Hematopoietic multipotent progenitor cell treated with erythropoietin and hydrocortisone succinate and interleukin-3 and kit ligand, for 17 days (in vitro differentiated cells): ENCODE measurements at places on chromosomes 5 and 9.

DNA sequence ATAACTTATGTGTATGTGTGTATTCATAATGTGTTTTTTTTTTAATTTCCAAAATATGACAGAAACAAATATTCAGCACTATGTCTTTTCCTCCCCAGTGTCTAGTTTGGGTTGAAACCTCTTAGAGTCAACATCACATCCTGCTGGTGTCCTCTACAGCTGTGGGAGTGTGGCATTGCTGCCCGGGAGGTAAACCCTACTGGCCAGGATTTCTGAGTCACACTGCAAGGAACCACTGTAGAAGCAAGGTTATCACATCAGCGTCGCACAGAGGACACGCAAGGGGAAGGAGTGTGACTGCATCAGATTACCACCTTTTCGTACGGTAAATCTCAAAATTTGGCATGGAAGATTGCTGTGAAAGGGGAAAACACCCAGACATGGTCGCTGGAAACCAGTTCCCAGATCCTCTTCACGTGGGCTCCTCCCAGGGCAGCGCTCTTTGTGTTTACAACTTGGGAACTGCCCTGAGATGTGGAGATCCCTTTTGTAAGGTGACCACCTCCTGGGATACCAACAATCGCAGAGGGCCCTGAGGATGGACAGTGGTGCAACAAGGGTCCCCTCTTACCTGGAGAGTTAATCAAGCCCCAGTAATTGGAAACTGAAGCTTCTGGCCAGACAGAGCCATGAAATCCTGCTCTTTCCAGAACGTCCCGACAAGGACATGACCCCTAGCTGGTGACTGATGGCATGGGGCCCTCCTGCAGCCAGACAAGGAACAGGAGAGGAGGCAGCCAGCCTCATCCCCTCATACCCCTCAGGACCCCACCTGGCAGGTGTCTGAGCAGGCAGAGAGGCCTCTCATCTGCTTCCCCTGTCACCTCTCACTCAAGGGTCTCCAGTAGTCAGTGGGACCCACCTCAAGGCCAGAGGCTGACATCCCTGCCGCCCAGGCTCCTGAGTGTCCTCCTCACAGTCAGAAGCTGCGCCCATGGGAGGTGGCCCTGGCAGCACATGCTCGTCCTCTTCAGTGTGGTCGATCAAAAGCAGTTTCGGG lies 194.7 kb downstream of the MED10 start:
- no peak for DNase-seq

GRCh38 chr5:78566747-78567425 lies 81.7 kb downstream of the LHFPL2 start:
- DNase-seq: peak; percentile 13

DNA sequence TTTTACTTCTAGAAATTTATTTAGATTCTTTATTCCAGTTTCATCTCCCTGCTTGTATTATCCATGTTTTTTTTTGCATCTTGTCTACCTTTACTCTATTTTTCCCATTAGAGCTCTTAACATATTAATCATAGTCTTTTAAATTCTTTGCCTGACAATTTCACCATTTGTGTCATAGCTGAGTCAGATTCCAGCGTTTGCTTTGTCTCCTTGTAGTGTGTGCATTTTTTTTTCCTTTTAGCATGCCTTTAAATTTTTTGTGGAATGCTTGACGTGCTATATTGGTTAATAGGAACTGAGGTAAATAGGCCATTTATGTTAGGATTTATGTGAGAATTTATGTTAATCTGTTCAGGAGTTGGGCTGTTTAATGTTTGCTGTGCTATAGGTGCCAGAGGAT lies 41.8 kb upstream of the NFIL3 start:
- no peak for DNase-seq

GRCh38 chr9:77020413-77021290 lies 1.2 kb downstream of the FOXB2 start:
- no peak for DNase-seq

GRCh38 chr5:99911971-99912370 lies 623.2 kb upstream of the FAM174A start:
- no peak for DNase-seq

- no peak for DNase-seq
These were observed 6.7 kb upstream of the OR1N2 start for GRCh38 chr9:122546196-122546595.

DNA sequence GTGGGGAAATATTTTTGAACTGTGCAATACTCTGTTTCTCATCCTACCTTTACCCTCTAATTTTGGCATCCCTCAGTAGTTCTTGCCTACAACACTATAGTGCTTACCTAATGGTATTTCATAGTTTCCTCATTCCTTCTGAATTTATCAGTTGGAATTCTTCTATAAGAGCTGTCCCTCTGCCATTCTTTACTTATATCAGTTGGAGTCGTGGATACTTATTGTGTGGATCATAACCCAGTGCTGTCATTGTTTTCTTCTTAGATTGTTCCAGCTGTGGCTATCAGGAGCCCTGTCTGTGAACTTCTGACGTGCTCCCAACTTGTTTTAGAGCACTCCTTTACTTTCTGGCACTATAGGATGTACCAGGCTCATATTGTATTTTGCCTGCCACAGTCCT lies 146.1 kb upstream of the OTULINL start:
- no peak for DNase-seq

GRCh38 chr9:70408393-70409040 lies 5.9 kb downstream of the KLF9 start:
- DNase-seq: no peak

GRCh38 chr5:181053488-181054121 lies 13.5 kb downstream of the BTNL9 start:
- no peak for DNase-seq

- no peak for DNase-seq
These were observed 1141.0 kb downstream of the CDH12 start for GRCh38 chr5:21711866-21712758.

- no peak for DNase-seq
These were observed 27.6 kb downstream of the SEMA4D start for GRCh38 chr9:89470224-89470839.

DNA sequence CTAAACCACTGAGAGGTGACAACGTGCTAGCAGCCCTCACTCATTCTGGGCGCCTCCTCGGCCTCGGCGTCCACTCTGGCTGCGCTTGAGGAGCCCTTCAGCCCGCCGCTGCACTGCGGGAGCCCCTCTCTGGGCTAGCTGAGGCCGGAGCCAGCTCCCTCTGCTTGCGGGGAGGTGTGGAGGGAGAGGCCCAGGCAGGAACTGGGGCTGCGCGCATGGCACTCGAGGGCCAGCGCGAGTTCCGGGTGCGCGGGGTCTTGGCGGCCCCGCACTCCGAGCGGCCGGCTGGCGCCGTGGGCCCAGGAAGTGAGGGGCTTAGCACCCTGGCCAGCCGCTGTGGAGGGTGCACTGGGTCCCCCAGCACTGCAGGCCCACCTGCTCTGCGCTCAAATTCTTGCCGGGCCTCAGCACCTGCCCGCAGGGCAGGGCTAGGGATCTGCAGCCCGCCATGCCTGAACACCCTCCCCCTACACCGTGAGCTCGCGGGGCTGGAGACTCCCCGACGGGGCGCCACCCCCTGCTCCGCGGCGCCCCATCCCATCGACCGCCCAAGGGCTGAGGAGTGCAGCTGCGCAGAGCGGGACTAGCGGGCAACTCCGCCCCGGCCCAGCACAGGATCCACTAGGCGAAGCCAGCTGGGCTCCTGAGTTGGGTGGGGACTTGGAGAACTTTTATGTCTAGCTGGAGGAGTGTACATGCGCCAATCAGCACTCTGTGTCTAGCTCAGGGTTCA lies 11.8 kb upstream of the UBE2D2 start:
- no peak for DNase-seq

DNA sequence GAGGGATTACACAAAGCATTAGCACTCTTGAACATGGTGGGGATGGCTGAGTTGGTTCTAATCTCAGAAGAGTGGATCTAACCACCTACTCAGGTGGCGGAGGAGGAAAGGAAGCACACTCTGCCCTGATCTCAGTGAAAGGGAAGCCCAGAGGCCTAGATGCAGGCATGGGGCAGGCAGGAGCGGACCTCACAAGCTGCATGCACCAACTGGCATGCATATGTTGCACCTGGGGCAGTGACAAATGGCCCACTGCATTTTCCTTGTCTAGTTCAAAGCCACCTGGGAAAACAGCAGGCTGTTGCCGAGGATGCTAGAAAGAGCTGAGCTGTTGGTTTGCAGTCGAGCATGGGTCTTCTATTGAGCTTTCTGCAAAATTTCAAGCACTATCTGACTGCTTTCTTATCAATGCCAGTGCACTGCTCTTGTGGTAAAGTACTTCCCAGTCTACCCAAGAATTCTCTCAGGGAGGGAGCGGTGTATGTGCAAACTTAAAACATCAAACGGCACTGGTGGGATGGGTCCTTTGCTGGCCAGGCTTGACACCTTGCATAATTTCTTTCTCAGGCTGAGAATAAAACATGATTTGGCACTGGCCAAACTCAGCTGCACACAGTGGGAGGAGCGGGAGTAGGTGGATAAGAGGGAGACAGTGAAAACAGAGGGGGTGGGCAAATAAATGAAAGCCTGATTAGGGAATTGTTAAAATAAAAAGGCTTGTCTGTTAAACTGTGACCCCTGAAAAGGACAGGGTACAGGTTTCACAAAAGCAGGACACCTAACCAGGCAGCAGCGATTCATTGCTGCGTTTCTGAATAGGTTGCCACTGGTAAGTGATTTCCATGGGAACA lies 108.9 kb downstream of the MARCHF3 start:
- DNase-seq: peak; percentile 37

GRCh38 chr9:5436441-5436840 lies 1.3 kb downstream of the PLGRKT start:
- no peak for DNase-seq

- no peak for DNase-seq
These were observed 211.1 kb downstream of the NR3C1 start for GRCh38 chr5:143192191-143192900.

GRCh38 chr9:127035948-127036347 lies 86.5 kb downstream of the ANGPTL2 start:
- DNase-seq: no peak

DNA sequence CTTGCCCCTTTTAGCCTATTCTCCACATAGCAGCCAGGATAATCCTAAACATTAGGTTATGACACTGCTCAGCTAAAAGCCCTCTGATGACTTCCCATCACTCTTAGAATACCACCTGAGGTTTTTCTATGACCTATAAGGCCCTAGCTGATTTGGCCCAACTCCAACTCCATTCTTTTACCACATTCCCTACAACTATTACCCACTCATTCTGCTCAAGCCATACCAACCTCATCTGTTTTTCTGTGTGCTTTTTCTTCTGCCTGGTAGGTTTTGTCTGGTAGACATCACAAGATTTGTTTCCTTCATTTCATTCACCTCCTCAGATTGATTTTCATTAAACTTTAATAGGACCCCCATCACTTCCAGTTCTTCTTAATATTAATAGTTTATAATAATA lies 12.5 kb upstream of the FCHO2 start:
- DNase-seq: no peak

DNA sequence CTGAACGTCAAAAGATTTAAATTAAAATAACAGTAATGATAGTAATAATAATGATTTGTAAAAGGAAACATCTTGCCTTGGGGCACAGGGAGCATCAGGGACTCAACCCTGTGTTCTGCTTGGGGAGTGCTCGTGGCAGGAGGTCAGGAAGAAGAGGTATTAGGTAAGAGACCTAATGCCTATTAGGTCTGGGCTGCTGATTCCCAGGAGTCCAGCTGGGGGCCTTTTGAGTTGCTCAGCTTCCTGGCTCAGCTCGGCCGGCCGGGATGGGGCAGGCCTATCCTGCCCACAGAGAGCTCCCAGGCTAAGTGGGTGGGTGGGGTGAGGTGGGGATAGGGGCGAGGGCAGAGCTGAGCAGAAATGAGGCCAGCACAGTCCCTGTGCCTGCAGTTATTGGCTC lies 17.5 kb downstream of the LMX1B start:
- DNase-seq: no peak

- no peak for DNase-seq
These were observed 7.0 kb upstream of the UGT3A2 start for GRCh38 chr5:36073595-36074216.

DNA sequence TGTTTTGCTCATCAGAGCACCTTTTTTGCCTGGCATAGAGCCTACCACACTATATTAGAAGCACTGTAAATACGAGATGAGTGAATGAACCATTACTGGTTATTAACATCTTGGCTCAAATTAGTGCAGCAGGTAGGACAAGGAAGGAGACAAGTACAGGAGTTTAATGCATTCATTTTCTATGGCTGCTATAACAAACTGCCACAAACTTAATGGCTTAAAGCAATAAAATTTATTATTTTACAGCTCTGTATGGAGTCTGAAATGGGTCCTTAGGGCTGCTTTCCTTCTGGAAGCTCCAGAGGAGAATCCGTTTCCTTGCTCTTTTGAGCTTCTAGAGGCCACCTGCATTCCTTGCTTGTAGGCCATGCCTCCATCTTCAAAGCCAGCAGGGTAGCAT lies 59.1 kb downstream of the PDE6A start:
- no peak for DNase-seq

DNA sequence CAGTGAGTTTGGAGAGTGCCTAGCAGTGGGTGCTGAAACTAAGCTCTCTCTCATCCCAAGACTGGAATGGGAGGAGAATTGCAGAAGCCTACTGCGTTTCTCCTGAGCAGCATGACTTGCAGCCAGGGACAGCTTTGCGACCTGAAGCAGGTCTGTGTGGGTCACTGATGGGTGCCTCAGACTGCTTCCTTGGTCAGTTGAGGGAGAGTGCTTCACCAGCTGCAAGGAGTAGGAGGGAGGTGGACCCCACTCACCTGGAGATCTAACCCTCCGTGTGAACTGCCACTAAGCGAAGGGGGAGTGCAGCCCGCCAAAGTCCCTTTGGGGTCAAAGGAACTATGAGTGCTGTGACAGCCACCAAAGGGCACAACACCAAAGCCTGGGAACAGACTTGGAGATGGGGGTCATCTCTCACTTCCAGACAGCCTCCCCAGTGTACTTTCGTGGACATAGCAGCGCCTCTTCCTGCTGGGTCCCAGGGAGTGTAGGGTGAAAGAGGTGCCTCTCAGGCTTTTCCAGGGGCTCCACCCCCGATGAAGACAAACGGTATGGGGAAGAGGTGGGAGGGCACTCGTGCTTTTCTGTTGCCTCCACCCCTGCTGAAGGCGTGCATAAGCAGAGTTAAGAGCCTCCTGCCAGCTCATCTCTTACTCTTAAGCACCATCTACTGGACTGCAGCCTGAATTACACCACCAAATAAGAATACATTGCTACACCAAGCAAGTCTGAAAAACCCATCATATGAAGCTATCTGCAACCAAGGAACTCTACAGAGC lies 34.3 kb upstream of the MACIR start:
- peak; percentile 69 for DNase-seq

GRCh38 chr9:74865177-74865576 lies 22.5 kb downstream of the TRPM6 start:
- DNase-seq: no peak

GRCh38 chr5:52784737-52785136 lies 3.0 kb upstream of the ITGA1 start:
- no peak for DNase-seq

- no peak for DNase-seq
These were observed 57.4 kb upstream of the SV2C start for GRCh38 chr5:76025790-76026189.

DNA sequence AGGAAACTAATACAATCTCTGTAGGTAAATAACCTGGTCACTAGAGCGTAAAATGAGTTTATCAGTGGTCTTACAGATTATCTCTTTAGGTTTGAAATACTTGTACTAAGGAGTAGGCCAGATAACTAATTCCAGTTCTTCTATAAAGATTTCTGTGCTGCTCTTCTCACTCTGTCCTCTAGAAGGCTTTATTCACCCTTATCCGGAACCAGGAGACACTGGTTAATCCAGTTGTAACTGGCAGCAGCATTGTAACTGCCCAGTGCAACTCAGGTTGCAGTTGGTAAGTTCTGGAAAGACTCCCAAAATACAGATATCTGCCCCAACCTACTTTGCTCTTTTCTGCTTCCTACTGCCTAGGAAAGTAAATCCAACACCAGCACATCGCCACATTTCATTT lies 19.8 kb downstream of the C5orf22 start:
- DNase-seq: no peak

GRCh38 chr5:54639621-54640020 lies 122.1 kb downstream of the SNX18 start:
- DNase-seq: no peak
